Stimulated activated CD4-positive, alpha-beta T cell treated with anti-CD3 and anti-CD28 coated beads, Interleukin-1b, Interleukin-23, amount 100 ng/mL, for 1 hour (primary cell): ENCODE measurements at places on chromosomes 3 and 15.

DNA sequence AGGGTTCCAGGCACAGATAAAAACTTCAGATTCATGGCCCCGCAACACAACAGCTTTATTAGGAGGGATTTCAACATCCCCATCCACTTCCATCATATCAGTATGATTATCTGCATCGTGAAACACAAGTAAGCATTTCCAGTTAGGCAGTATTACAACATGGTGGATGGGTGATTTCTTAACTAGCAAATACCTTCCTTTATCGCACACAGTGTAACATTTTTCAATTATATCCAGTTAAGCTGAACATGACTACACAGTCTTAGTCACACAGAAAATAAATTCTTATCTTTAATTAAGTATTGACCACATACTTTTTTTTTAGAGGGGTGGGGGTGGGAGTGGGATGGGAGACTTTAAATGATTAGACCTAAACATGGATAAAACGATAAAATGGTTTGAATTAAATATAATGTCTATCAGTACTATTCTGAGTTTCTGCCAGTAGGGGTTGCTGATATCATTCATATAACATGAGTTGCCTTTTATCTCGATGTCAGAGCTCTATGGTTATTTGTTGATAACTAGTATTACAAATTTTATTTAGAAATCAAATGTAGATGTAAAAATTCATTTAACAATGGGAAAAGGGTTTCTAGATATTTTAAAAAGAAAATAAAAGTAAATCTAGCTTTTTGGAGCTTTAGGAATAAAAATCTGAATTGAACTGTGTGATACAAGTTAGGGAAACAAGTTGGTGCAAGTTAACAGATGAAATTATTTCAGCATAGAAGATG is 146.6 kb downstream of the TBL1XR1 start:
- no peak for DNase-seq

GRCh38 chr3:11818033-11818432 is 28.7 kb downstream of the TAMM41 start:
- no peak for DNase-seq

- DNase-seq: no peak
Measured at GRCh38 chr3:42081838-42082473, 9.2 kb upstream of the TRAK1 start.

GRCh38 chr3:114872588-114872987 is 274.5 kb downstream of the ZBTB20 start:
- DNase-seq: no peak

GRCh38 chr15:76168237-76168984 is 108.6 kb downstream of the TMEM266 start:
- DNase-seq: no peak

DNA sequence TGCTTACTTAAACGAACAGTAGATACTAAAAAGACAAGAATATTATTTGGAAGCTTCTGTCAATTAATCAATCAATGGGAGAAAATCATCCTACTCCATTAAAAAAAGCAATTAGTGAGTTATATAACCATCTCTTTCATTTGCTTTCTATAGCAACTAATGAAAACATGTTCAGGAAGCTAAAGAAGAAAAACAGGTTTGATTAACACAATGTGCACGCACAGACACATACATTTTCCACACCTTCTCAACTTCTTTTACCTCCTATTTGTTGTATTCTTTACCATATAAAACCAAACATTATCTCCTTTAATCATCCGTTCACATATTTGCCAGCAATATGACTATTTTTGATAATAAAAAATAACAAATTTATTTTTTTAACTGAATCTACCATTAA is 111.3 kb downstream of the GBE1 start:
- DNase-seq: no peak

DNA sequence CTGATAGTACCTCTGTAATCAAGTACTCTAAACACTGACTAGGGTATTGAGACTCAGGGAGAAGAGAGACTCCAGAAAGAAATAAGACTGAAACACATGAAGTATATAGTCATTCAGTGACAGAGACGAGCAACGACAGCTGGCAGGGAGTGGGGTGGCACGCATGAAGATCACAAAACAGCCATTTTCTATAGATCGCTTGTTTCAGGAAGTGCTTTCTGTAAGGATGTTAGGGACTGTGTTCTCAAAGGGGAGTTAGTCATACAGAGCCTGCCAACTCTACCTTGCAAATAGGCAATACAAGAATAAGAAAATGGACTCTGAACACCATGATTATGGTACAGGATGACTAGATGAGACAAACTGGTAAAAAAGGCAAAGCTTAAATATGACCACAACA is 139.5 kb downstream of the TBL1XR1 start:
- no peak for DNase-seq

DNA sequence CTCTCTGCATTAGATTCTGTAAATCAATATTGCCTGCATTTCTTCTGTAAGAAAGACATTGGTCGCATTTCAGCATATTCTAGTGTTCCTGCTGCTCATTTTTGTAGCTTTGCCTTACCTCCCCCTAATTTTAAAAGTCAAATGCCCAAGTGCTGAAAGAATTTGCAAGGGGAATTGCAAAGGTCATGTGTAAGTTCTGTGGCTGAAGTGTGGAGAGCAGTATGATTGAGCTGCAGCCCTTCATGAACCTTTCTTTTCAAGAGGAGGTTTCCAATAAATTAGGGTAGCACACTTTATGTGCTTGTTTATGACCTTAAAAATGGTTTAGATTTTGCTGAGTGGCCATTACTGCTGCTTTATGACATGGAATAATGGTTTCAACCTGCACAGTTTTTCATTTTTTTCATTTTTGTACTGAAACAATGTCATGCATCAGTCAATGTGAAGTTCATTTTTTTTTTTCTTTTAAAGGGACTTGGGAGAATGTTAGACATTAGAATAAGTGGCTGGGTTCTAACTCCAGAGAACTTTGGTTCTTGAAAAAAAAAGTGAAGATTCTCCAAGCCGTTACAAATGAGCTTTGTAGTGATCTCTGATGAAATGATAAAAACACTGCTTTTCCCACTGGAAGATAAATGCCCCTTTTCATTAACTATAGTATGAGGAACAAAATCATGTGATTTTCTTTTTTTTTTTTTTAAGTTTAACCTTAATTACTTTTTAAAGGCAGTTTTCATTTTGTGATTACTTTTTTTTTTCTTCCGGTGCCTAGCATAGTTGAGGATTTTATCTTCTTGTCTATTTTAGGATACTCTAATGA is 99.6 kb downstream of the MITF start:
- no peak for DNase-seq

DNA sequence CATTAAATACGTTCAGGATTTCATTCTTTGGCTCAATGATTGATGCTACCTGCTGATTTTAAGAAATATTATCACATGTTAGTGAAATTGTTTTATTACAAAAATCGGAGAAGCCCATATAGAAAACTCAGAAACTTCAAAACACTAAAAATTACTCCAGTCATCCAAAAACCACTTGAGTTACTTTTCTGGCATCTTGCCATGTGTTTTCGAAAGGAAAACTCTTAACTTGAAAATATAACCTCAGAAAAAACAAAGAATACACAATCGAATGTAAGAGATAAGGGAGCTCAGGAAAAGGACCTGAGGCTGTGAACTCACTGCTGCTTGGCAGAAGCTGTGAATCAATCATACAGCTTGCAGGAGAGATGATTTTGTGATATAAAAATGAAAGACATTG is 151.3 kb upstream of the SLITRK3 start:
- no peak for DNase-seq

- no peak for DNase-seq
Measured at GRCh38 chr3:64686446-64686908, 1.3 kb downstream of the ADAMTS9 start.

- no peak for DNase-seq
Measured at GRCh38 chr3:52238193-52238760, 681 bp downstream of the TWF2 start.

GRCh38 chr3:99683876-99684275 is 45.5 kb downstream of the COL8A1 start:
- DNase-seq: no peak

DNA sequence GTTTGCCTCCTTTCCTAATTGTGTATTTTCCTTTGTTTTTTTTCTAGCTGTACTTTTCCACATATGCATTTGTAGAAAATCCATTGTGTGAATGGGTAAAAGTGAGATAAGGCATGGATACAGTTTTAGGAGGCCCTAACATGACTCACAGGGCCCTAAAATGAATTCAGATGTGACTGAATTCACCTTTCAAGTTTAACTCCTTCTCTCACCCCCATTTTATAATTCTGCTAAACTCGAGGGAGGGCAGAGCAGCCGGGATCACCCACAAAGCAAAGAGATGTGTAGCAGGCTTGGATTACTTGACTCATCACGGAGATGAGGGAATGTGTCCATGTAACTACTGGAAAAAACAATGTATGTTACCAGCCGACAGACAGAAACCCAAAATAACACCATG is 59.9 kb downstream of the FOXP1 start:
- DNase-seq: no peak

DNA sequence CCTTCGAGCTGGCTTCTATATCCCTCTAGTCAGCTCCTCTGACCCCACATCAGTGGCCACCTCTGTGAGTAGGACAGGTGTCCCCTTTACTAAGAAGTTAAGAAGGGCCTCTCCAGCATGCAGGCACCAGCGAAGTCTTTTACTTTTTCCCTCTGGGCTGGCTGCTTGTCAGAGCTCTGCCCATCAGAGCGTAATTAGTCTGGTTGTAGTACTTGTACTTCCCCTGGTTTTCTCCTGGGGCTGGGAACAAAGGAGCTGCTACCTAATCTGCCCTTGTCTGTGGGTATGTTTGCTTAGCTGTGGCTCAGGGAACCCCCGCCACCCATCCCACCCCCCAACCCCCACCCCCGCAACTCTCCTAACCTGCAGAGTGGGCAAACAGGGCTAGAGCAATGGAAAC is 27.4 kb upstream of the ALPK3 start:
- DNase-seq: no peak

GRCh38 chr15:96326328-96327154 is 4.0 kb upstream of the NR2F2 start:
- DNase-seq: no peak

GRCh38 chr3:62020706-62021105 is 352.6 kb downstream of the FEZF2 start:
- DNase-seq: no peak

GRCh38 chr3:134407239-134407625 is 33.0 kb upstream of the AMOTL2 start:
- no peak for DNase-seq

DNA sequence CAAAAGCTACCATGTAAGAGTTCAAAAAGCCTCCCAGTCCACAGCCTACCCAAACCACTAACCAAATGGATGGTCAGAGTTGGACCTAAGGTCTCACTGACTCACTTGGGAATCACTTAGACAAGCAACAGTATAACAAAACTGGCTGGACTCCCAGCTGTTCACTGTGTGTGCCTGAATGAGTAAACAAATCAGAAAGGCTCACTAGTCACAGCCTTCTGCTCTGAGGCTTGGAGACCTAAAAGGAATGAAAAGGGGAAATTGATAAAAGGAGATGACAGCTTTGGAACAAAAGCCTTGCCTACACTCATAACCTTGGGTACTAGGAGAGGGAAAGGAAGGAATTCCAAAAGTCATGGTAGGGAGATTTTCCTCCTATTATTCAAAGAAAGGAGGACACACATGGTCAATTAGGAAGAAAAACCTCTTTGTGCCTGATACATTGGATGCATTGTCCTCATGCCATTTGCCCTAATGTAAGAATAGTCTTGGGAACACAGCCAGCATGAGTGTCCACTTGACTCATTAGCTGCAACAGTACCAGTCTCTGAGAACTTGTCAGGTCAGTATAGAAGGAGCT is 92.3 kb downstream of the FRMD5 start:
- DNase-seq: no peak

DNA sequence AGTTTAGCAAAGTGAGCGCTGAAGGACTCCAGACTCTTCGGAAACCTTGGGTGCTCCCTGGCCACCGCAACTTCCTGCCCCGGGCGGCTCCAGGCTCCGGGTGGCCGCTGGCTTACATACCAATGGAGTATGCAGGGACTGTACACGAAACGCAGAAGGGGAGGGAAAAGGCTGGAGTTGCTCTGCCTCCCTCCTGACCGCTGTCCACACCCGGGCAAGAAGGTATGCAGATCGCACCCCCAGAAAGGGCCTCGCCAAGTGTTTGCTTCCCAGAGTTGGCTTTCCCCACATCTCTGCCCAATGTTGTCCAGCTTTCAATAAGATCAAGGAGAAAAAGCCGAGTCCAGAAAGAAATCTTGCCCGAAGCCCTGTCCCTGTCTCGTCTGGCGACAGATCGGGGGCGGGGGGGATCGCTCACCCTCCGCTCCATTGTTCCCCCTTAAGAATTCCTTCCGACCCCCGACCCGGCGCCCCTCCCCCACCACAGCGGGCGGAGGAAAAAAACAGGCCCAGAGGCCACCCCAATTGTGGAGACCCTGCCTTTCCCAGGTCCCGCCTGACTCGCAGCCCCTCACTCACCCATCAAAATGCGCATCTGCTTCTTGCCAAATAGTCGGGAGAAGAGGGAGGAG is 533 bp downstream of the ARF4 start:
- no peak for DNase-seq

GRCh38 chr15:23002920-23003319 is 22.8 kb upstream of the CYFIP1 start:
- no peak for DNase-seq

GRCh38 chr15:53520996-53521395 is 238.5 kb downstream of the WDR72 start:
- DNase-seq: no peak

GRCh38 chr3:101791778-101792177 is 12.8 kb downstream of the NXPE3 start:
- DNase-seq: no peak

GRCh38 chr15:26550880-26551279 is 222.0 kb downstream of the GABRB3 start:
- no peak for DNase-seq

GRCh38 chr3:175573226-175573625 is 714.1 kb downstream of the NAALADL2 start:
- DNase-seq: no peak

GRCh38 chr3:39542588-39542988 is 75.1 kb downstream of the MOBP start:
- no peak for DNase-seq

GRCh38 chr3:178750639-178751300 is 214.5 kb downstream of the KCNMB2 start:
- no peak for DNase-seq

- no peak for DNase-seq
Measured at GRCh38 chr15:47364230-47365141, 352.8 kb upstream of the SEMA6D start.

DNA sequence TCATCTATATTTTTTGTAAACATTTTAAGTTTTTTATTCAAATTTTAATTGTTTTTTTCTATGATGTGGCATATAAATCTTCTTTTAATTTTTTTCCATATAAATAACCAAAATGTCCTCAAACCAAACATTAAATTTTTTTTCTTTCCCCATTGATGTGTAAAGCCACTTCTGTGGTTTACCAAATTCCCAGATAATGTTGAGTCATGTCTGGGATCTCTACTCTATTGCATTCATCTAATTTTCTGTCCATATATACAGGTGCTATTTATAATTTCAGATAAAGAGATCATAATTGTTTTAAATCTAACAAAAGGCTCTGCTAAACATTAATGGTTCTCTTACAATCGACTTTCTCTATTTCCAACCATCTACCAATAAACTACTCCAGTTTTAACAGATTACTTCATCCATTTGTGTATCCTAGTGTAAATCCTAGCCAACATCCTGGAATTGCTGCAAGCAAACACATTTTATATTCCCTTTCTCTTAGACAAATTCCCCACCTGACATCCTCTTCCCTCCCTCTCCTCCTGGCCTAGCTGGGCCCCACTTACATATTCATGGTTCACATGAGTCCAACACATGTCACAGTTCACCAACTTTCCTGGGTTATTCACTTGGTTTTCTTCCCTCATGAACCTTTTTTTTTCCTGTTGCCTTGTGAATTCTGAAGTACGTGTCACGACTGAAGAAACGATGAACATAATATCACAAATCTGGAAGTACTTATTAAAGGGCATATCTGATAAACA is 368.0 kb upstream of the AGTR1 start:
- DNase-seq: no peak
